ENCODE measurements at places on chromosomes 16 and 17. TPM values are rescaled to one million over a fixed set of nuclear protein-coding genes. Genes with fewer than 3 reads are reported as not detected.

CRHR1 gene
- 0.36 TPM for total RNA-seq

KCNH6 gene
- not detected for total RNA-seq

PRDM7 gene
- not detected for total RNA-seq

GRCh38 chr16:9351841-9352434 is 260.5 kb downstream of the HAPSTR1 start:
- DNase-seq = no peak

All from mesothelial cell of epicardium (in vitro differentiated cells).